ENCODE measurements at places on chromosomes 4 and X.

DNA sequence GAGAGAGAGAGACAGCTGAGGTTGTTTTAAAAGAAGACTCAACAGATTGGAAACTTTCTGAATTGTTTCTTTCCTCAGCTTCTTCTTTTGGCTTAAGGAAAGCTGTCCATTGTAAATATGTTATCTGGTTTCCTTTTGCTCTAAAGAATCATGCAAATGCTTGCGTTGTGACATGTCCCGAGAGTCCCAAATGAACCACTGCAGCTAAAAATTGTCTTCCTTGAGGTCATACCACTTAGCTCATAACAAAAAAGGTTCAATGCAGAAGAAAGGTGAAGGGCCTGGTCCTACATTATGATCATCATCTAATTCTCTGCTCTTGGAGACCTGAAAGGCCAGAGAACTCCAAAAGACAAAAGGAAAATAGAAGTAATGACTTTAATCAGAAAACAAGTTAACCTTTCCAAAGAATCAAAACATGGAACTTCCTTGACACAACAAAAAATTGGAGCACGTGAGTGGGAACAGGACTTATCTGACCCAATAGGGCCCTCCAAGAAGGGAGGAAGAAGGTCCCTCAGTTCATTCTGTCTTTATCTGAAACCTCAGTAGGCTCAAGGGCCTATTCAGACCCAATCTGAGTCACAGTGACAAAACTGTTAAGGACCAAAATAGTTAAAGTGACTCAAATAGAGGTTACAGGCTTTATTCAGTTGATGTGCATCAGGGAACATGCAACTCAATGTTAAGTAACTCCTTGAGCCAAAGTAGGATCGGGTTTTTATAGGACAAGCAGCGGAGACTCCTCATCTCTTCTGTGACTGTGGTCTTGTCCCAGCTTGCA is 14.7 kb upstream of the VSIG1 start:
- no peak for DNase-seq

DNA sequence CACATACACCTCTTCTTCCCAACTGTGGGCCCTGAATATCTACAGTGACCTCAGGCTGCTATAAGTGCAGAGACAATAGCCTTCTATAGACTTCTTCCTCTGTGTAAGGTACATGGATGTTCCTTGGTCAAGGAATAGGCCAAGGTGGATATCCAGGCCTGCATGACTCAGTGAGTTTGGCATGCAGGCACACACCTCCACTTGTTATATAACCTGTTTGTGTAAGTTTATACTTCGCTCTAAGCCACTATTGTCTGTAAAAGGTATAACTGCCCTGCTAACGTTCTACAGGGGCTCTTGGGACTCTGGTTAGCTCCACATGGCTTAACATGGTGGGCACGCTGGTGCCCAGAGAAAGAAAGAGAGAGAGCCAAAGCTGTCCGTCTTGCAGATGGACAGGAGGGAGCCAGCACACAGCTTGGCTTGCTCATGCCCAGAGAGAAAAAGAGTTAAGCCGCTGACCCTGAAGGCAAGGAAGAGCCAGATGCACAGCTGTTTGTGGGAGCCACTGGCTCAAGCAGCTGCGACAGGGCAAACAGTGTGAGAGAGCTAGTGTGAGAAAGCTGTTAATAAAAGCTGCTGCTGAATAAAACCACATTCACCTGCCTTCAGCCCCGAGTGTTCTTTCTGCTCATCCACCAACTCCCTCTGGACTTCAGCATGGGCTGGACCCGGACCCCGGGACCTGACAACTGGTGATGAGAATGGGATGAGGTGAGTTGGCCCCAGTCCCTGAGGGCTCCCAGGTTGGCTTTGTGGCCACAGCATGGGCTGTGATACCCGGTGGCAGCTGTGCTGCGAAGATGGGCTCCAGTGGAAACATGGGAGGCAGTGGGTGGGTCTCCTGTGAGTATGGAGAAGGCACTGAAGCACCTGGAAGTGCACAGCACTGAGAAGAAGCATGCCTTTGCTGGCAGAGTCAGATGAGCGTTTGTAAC is 44.5 kb upstream of the ZBTB33 start:
- DNase-seq, result no peak

GRCh38 chr4:12123707-12124106 is 695.0 kb upstream of the HS3ST1 start:
- no peak for DNase-seq

DNA sequence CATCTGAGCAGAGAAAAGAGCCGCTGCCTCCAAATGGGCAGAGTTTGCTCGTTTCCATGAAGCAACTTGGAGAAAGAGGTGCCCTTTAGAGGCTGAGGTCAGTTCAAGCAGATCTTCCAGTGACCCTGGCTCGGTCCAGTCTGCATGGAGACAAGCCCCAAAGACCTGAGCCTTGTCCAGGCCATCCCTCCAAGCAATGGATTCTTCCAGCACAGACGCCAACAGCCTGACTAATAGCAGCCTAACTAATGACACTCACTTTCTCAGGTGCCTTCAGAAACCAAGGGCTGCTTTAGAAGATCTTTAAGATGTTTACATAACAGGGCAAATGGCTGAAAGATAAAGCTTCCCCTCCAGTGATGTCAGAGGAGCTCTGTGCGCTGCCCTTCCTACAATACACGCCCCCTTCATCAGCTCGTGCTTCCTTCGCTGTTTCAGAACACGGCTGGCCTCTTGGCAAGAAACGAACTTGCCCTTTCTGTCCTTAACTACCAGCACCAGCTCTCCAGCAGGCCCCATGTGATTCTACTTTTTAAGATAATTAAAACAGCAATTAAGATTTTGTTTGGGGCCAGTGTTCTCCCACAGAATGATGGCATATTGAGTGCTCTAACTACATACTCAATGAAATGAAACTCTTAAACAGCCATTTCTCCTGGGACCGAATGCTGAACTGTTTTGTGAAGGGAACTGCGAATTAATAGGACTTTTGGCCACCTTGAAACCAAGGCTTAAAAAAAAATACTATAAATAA is 119.0 kb downstream of the GPR143 start:
- no peak for DNase-seq

- no peak for DNase-seq
Observed at GRCh38 chr4:171524903-171525302, 288.3 kb upstream of the GALNTL6 start.

GRCh38 chr4:105550641-105551040 is 1.8 kb upstream of the ARHGEF38 start:
- DNase-seq, result no peak

Data from stimulated activated naive CD8-positive, alpha-beta T cell treated with anti-CD3 and anti-CD28 coated beads, Interleukin-15, Interleukin-2, amounts not matched to agents 100 U/mL and 50 U/mL, for 24 hours (primary cell).